ENCODE measurements at places on chromosomes 4 and X.

- no peak for DNase-seq
Observed at GRCh38 chr4:27251771-27252170, 391.1 kb downstream of the STIM2 start.

DNA sequence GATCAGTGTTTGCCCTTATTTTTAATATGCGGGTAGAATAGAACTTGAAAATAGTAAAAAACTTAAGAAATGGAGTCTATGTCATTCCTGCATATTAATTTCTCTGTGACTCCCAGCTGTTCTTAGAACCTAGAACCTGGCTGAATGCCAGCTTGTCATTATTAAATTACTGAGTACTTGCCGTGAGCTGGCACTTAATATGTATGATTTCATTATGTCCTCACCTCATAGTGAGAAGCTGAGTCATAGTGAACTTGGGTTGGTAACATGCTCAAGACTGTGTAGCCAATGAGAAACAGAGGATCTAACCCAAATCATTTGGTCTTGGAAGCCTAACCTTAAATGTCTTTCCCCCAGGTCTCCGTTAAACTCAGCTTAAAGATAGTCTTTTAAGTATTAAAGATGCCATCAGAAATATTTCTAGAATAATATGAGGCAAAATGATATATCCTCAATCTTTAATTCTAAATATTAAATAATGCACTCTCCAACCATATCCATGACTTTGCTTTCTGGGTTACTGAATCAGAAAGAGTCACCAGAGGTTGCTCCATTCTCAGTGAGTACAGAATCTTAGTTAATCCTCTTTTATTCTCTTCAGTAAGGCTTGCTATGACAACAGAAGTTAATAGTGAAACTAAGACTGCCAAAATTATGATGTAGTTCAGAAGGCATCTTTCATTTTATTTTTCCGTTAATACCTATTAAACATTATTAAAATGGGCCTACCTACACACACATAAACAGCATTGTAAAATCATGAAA is 58.6 kb upstream of the TLL1 start:
- DNase-seq = no peak

GRCh38 chr4:27318740-27319139 is 458.1 kb downstream of the STIM2 start:
- DNase-seq = no peak

GRCh38 chrX:30875957-30876356 is 13.1 kb downstream of the TAB3 start:
- no peak for DNase-seq

DNA sequence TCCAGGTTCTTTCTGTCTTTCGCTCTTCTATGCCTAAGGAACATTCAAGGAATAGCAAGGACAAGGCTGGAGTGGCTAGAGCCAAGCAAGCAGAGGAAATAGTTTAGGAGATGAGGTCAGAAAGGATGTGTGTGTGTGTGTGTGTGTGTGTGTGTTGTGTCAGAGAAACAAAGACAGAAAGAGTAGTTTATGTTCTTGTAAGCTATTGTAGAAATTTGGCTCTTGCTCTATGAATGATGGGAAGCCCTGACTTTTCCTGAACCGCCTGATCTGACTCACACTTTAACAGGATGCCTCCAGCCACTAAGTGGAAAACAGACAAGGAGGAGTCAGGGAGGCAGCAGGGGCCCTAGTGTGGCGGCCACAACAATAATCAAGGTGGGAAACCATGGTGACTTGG is 39.7 kb downstream of the LGI2 start:
- no peak for DNase-seq

GRCh38 chr4:140020457-140021361 is 133.3 kb downstream of the MAML3 start:
- DNase-seq = no peak

DNA sequence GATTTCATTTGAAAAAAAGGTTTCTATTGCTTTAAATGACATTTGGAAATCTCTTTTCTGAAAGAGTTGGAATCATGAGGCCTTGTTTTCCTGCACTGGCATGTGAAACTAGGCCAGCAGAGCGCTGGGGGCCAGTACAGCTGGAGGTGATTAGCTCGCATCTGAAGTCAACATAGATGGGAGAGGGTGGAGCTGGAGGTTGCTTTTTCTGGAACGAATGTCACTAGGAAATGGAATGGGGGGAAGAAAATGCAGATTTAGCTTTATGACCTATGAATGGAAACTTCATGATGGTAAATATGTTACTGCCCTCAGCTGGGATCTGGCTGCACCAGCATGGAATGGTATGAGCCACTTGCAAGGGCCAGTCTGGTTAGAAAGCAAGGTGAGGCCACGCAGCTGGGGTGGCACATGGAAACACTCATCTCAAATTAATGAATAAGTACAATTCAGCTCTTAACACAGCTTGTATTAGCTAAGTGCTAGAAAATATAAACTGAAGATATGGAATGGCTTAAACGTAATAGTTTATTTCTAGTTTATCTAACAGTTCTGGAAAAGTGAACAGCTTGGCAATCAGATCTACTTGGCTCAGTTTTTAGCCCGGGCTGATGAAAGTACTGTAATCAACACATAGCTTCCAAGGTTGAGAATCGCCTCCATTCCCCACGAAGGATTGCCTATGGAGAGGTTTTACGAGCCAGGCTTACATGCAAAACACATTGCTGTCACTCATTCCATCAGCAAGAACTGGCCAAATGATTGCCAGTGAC is 32.5 kb downstream of the SLC10A6 start:
- DNase-seq = no peak

DNA sequence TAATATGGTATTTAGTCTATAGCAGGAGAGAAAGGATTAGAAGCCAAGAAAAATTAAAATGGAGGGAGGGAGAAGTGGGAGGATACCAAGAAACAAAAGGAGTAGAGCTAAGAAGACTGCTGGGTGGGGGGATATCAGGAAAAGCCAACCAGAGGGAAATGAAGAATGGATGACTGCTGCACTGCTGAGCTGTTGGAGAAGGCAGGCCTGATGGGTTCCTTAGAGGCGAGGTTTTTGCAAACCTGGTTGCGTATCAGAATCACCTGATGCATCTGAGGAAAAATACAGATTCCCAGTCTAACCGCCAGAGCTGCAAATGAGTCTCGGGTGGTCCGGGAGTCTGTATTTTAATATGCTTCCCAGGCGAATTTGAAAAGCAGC is 1.5 kb downstream of the PGRMC1 start:
- DNase-seq = no peak

GRCh38 chrX:13898083-13898482 is 81.2 kb upstream of the GPM6B start:
- DNase-seq = no peak

- no peak for DNase-seq
Observed at GRCh38 chr4:42488554-42488953, 91.3 kb downstream of the SHISA3 start.

DNA sequence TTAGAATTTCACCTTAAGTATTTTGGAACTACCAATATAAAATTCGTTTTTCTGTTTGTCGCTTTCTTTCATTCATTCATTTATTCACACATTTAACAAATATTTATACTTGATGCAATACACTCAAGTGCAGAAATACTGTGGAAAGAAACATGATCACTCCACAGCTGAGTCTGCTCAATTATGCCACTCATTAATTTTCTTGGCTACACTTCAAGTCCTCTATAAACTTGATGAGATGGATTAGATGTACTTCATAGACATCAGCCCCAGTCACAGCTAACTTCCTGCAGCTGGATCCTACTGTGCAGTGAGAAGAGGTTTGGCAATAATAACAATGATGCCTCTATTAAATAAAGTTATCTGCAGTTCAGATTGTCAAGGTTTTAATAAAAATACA is 208.1 kb downstream of the PDGFC start:
- peak; percentile 27 for DNase-seq

GRCh38 chrX:2147928-2148327 is 352.8 kb downstream of the DHRSX start:
- no peak for DNase-seq

- DNase-seq = no peak
Observed at GRCh38 chrX:45986081-45986480, 559.1 kb downstream of the ZNF674 start.

- no peak for DNase-seq
Observed at GRCh38 chrX:47293106-47293505, 60.3 kb downstream of the USP11 start.

- DNase-seq = no peak
Observed at GRCh38 chr4:21476757-21477156, 471.8 kb downstream of the KCNIP4 start.

GRCh38 chrX:101550362-101550750 is at the start of gene ARMCX1:
ARMCX1 (plus strand) TSS chrX:101550547; CDS start chrX:101552931, 2,384 bp downstream.
- no peak for DNase-seq

- DNase-seq = no peak
Observed at GRCh38 chr4:38242822-38243387, 282.7 kb downstream of the PTTG2 start.

DNA sequence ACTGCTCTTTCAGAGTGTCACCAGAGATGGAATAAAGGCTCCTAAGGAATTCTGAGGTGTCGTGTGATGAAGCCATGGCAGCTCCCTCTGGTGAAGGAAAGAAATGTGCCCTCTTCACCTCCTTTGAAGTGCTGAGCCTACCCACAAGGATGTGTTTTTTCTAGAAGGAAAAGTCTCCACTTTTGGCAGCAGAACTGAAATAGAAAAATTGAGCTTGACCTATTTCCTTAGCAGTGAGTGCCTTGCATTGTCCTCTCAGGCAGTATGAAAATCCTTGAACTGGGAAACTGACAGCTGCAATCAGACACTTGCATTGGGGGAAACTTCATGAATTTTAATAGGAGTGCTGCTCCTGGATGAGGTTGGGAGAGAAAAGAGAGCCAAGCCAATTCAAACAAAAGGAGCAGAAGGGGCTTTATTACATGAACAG is 95.2 kb downstream of the DCLK2 start:
- DNase-seq = no peak

- DNase-seq = no peak
Observed at GRCh38 chrX:68894513-68895340, 65.9 kb downstream of the EFNB1 start.

DNA sequence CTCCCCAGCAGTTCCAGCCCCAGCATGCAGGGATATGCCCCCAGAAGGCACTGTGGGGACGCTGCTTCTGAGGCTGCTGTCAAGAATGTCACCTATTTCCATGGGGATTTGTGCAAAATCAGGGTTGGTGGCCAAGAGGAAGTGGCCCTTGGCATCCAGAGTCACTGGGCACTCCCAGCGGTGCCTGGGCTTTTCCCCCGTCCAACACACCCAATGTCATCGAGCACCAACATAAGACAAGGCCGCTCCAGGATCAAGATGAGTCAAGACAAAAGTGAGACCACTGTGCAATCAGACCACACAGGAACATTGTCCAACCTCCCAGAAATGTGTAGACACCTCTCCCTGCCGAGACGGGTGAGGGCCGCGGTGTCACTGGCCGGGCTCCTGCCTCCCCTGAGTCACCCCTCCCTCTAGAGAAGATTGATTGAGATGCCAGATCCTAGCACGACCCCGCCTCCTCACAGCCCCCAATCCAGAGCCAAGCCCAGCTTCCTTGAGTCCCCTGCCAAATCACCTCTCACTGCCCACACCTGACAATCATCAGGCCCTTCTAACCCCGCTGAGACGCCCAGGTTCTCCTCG is 194.3 kb downstream of the AFAP1 start:
- no peak for DNase-seq

DNA sequence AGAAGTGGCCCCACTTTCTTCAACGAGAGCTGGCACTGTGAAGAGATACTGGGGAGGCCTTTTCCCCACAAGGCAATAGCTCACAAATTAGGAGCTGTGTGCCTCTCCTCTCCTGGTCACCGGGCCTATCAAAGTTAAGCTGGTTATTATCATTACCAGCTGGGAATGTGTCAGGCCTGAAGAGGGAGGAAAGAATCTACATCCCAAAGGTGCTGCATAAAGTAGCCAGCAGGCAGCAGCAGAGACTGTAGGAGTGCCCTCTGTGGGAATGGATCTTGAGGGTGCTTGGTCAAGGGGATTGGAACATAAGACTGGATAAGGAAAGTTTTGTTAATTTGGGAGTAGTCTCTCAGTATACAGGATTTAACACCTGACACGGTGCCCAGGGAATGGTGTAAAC is 9.1 kb upstream of the TMPRSS11D start:
- DNase-seq = no peak

GRCh38 chr4:89599026-89599425 is 237.9 kb downstream of the SNCA start:
- DNase-seq = no peak

- no peak for DNase-seq
Observed at GRCh38 chr4:143726714-143727113, 26.2 kb upstream of the FREM3 start.

GRCh38 chrX:3293251-3293650 is 53.2 kb downstream of the MXRA5 start:
- no peak for DNase-seq

GRCh38 chrX:48792219-48792618 is 5.8 kb downstream of the GATA1 start:
- DNase-seq = no peak

GRCh38 chrX:25158635-25159034 is 142.9 kb upstream of the ARX start:
- no peak for DNase-seq

- DNase-seq = no peak
Observed at GRCh38 chr4:121098266-121098665, 25.9 kb upstream of the NDNF start.
